ENCODE measurements at places on chromosomes 2 and 18.

- no peak for DNase-seq
Measured at GRCh38 chr2:119247844-119248271, 24.2 kb downstream of the STEAP3 start.

DNA sequence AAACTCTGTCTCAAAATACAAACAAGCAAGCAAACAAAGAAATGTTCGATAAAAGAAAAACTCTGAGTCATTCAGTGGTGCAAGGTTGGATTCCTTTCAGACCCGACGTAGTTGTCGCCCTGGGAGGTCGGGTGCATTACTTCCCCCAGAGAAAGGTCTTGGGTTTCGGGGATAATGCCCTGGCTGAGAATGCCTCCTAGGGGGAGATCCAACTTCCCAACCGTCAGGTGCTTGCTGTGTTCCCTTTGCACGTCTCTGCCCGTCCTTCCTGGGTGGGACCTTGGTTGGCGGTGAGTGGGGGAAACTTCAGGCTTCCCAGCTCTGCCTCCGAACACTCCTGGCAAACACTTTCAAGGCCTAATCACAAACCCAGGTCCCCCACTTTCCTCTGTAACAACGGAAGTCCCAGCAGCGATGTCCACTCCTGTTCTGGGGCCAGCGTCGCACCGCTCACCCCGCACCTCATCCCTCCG is 609 bp downstream of the TPGS2 start:
- peak; percentile 73 for DNase-seq

DNA sequence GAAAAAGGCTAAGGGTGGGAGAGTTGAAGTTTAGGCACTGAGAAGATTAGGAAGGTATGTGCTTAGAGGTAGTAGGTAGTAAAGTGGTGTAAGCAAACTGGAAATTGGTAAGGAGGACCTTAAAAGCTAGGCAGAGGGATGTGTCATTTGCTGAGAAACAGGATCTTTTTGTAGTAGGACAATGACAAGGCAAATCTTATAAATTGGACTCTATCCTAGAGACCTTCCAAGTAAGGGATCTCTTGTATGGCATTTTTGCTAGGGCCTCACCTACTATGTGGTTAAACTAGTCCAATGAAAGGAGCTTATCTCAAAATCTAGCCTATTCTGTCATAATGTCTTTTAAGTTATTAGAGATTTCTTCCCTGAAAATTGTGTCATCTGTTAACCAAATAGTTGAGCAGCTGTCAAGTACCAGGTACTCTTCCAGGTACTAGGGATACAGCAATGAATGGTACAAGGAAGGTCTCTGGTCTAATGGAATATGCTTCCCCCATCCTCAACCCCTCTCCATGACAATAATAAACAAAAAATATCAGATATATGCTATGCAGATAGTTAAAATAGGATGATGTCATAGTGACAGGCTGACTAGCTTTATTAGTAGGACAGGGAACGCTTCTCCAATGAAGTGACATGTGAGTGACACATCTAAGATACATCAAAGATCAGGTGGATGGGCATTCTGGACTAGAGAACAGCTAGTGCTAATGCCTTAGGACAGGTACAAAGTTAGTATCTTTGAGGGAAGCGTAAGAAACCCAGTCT is 17.7 kb downstream of the RIOK3 start:
- DNase-seq = no peak

- peak; percentile 28 for DNase-seq
Measured at GRCh38 chr2:145764631-145765030, 1244.7 kb upstream of the ZEB2 start.

DNA sequence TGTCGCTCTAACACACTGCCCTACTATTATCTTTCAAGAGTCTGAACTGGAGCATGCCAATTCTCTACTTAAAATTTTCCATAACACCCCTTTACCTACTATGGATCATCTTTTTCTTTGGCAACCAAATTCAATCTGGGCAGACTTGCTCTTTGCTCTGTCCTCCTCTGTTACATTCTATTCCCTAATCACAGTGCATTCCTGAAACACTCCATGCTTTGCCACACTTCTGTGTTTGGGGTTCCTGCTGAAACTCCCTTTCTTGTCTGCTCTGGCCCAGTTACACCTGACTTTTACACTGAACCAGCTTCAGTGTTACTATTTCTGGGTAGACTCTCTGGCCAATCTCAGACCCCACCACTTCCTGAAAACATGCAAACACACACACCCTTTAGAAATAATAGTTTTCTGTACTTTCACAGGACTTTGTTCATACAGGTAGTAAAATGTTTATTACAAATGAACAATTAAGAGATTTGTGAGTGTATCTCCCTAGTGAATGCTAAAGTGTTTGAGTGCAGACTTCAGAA is 119.9 kb upstream of the DCC start:
- no peak for DNase-seq

DNA sequence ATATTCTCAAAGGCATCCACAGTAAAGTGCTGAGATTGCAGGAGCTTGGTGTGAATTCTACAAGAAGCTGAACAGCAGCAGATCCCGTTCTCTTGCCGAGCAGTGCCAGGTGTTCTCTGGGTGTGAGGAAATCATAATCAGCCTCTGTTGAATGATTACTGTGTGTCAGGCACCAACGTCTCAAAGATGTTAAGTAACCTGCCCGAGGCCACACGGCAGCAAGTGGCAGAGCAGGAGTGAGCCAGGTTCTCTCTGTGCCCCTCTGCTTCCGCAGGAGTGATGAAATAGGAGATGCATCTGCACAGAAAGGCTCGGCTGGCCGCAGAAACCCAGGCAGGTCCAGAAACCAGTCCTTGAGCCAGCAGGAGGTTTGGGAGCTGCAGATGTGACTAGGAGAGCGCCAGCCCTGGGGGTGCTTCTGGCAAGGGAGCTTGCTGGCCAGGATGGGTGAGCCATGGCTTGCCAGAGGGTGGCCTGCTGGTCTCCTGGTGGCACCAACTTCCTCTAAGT is 68.4 kb downstream of the COPS7B start:
- DNase-seq = no peak

DNA sequence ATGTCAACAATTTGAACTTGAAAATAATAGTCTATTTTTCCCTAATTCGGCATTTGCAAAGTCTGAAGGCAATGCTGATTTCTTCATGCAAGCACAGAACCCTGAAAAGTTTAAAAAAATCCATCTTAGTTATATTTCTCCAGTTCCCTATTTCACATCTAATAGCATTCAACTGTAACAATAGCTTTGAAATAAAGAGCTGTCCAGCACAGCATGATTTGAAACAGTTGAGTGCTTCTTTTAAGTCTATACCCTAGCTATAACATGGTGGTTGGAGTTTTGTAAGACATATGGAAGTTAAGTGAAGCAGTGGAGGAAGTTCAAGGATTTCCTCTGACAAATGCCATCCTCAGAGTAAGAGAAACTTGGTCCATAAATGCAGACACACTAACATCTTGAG is 691.9 kb downstream of the ERBB4 start:
- no peak for DNase-seq

DNA sequence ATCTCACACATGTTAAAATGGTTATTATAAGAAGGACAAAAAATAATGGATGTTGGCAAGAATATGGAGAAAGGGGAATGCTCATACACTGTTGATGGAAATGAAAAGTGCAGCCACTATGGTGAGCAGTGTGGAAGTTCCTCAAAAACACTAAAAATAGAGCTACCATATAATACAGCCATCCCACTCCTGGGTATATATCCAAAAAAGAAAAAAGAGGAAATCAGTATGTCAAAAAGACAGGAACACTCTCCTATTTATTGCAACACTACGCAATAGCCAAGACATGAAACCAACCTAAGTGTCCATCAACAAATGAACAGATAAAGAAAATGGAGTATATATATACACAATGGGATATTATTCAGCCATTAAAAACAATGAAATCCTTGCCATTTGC is 642.6 kb downstream of the RNF144A start:
- no peak for DNase-seq

- no peak for DNase-seq
Measured at GRCh38 chr2:16042201-16042700, 101.9 kb downstream of the MYCN start.

- no peak for DNase-seq
Measured at GRCh38 chr2:46075848-46076247, 221.4 kb upstream of the EPAS1 start.

- DNase-seq = no peak
Measured at GRCh38 chr2:161172901-161173540, 12.8 kb downstream of the TANK start.

DNA sequence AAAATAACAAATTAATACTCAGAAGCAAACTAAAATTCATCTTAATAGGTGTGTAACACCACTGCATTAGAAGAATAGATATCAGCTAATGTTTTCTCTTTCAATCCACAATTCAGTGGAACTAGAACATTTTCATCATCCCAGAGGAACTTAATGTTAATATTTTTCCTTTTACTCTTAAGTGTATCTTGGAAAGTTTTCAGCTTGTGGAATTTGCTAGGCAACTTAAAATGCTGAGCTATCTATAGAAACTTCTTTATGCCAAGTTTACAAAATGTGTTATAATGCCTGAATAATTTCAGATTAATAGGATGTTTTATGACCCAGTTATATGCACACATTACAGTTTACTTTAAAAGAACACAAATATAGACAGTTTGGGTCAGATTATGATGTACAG is 86.6 kb upstream of the FAM237A start:
- no peak for DNase-seq

DNA sequence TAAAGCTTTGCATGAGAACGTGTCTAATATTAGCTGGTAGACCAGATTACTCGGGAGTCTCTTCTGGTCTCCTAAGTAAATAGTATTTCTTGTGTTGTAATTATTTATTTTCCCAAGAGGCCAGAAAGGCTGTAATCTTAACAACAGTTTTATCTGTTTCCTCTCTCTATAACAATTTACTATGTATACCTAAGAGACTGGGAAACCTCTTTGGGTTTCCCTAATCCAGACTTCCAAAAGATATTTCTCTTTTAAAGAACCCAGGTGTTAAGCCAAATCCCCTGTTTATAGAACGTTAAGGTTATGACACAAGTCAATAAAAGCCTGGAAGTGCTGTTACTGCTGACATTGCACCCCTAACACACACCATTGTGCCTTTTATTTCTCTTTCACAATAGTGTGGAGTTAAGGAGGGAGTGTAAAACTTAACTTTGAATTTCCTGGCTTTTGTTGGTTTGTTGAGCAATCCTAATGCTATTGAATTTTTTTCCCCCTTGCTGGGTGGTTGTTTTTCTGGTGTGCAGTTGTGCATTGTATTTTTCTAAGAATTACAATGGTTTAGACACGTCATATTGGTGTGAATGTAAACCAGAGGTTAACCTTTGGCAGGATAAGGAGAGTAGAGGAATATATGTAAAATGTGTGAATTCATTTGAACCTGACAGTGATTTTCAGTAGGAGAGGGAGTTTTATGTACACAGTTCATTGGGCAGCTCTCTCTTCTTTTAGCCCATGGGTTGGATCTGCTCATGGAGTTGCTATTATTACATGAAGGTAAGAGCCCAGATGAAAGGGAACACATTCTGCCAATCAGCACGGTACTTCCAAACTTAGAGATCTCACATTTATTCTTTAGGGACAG is 192.8 kb downstream of the MTX2 start:
- DNase-seq = no peak

DNA sequence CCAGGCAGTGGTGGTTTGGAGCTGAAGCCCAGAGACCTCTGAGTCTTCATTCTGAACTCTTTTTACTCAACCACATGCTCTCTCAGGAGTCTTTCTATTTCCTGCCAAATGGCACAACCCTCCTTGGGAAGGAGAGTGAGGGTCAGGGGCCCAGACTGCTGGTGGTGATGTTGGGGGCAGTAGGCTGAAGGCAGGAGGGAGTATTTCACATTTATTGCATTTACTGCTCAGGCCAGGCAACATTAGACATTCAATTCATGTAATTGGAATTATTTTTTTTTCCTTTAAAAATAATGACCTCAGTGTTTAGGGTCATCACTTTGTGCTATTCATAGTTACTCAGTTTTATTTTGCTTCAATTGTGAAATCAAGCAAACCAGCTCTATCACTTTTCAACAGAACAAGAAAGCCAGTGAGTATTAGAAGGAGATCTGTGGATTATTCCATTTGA is 311.3 kb upstream of the NT5C1B start:
- no peak for DNase-seq

Data from D341Med (cell line).